Stimulated activated CD4-positive, alpha-beta T cell treated with anti-CD3 and anti-CD28 coated beads, Interleukin-4, amount 100 ng/mL, for 24 hours (primary cell): ENCODE measurements at places on chromosomes 3 and 15.

GRCh38 chr3:22372292-22373062 lies 621.5 kb upstream of the ZNF385D start:
- no peak for DNase-seq

DNA sequence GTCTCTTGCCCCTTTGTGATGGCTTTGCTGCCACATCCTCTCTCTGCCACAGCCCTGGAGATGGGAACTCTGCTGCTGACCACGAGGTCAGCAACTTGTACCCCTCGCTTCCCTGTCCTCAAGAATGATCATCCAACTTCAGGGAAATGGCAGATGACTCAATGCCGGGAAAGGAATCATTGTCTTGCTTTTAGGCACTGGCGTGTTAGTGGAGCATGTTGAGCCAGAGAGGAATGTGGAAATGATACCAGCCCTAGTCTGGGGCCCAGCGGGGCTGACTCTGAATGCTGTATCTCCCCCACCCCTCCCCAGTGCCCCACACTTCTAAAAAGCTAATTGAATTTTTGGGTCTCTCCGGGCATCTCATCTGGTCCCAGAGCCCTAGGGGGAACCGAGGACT lies 184.9 kb upstream of the BHLHE40 start:
- DNase-seq = no peak

DNA sequence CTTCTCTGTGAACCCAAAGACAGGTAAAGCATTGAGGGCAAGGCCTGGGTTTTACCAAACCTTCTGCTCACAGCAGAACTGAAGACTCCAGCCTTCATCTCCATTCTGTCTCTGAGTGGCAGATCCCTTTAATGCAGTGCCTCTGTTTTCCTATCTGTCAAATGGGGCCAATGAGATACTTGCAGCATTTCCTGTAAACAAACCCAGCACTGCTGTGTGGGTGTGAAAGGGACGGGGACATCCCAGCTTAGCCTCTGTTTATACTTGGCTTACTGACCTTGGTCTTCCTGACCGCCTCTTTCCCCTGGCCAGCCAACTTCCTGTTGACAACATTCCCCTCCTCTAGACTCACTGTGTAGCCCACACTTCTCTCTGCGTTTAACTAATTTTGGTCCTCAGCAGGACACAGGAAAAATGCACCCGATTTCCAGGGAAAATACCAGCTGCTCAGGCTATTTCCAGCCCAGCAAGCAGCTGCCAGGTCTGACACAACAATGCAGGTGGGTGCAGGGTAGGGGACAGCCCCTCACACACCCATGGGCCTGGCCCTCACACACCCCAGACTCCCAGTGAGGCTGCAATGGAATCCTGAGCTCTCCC lies 105.9 kb upstream of the HERC1 start:
- no peak for DNase-seq

GRCh38 chr15:80997692-80998091 lies 3.0 kb upstream of the TLNRD1 start:
- no peak for DNase-seq

DNA sequence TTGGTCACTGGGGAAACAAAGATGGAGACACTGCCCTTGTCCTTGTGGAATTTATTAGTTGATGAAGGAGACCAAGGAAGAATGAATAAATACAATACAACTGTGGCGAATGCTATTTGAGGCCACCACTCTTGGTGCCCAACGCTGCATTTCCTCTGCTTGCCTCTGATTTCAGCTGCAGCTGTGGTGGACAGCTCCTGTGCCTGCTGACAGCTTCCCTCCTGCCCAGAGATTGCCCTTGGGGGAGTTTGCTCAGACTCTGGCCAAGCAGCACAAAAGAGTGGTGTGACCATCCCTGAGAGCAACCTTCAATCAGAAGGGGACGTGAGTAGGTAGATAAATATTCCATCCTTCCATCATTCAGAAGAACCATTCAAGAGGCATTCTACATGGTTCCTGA lies 64.6 kb upstream of the FHIT start:
- DNase-seq = no peak

DNA sequence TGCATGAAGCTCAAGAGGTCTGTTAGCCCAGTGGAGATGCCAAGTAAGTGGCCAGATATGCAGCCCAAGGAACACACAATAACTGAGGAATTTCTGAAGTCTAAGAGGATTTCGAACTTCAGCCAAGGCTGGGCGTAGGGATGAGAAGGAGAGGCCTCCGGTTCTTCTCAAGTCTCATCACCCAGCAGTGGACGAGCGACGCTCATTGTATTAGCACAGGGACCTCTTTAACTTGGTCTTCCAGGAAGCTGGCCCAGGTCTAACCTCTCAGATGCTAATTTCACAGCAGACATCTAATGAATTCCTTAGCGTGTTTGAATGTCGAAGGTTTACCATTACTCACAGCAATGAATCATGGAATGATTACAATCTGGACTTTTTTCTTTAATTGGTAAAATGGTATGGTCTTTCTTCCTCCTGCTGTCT lies 85.0 kb downstream of the HES1 start:
- DNase-seq = no peak

GRCh38 chr3:107236655-107237337 lies 140.4 kb upstream of the CCDC54 start:
- no peak for DNase-seq

GRCh38 chr15:80436511-80437307 lies 32.5 kb downstream of the ARNT2 start:
- DNase-seq = no peak

GRCh38 chr3:110521019-110521418 lies 550.6 kb upstream of the NECTIN3 start:
- DNase-seq = no peak

- no peak for DNase-seq
Observed at GRCh38 chr3:13115991-13116390, 42.8 kb upstream of the IQSEC1 start.
